ENCODE measurements at places on chromosomes 16 and 17.

GRCh38 chr16:842061-842476, 41.5 kb upstream of the GNG13 start:
- no peak for DNase-seq

DNA sequence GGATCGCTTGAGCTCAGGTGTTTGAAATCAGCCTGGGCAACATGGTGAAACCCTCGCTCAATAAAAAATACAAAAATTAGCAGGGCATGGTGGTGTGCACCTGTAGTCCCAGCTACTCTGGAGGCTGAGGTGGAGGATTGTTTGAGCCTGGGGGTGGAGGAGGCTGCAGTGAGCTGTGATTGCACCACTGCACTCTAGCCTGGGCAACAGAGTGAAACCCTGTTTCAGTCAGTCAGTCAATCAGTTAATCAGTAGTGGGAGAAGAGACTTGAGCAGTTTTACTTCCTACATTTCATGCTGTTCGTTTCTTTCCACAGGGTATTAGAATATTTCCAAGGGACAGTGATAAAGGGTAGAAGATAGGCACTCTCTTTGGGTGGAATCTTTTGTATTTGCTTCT, 8.8 kb downstream of the MAP3K3 start:
- DNase-seq = no peak

DNA sequence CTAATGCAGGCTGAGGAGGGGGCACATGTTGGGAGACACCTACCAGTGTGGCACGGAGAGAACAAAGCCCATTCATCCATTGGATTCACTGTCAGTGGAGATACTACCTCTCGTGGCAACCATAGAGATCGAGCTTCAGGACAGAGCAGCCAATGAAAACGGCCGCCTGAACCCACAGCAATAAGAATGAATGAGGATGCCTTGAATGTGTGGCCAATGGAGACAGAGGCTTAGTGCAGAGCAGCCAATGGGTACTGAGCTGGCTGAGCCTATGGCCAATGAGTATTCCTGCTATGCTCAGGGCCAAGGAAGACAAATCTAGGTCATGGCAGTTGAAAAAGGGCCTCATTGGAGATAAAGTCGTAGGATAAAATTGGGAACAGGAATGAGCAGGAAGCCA, 10.9 kb downstream of the ARHGEF15 start:
- DNase-seq = no peak

- no peak for DNase-seq
Observed at GRCh38 chr16:57941016-57941664, 29.8 kb downstream of the CNGB1 start.

- DNase-seq = no peak
Observed at GRCh38 chr17:81601525-81602120, 35.3 kb downstream of the NPLOC4 start.

- DNase-seq = no peak
Observed at GRCh38 chr16:27414788-27415431, 12.9 kb downstream of the IL21R start.

GRCh38 chr17:28765038-28765437, 21.2 kb downstream of the TRAF4 start:
- no peak for DNase-seq

DNA sequence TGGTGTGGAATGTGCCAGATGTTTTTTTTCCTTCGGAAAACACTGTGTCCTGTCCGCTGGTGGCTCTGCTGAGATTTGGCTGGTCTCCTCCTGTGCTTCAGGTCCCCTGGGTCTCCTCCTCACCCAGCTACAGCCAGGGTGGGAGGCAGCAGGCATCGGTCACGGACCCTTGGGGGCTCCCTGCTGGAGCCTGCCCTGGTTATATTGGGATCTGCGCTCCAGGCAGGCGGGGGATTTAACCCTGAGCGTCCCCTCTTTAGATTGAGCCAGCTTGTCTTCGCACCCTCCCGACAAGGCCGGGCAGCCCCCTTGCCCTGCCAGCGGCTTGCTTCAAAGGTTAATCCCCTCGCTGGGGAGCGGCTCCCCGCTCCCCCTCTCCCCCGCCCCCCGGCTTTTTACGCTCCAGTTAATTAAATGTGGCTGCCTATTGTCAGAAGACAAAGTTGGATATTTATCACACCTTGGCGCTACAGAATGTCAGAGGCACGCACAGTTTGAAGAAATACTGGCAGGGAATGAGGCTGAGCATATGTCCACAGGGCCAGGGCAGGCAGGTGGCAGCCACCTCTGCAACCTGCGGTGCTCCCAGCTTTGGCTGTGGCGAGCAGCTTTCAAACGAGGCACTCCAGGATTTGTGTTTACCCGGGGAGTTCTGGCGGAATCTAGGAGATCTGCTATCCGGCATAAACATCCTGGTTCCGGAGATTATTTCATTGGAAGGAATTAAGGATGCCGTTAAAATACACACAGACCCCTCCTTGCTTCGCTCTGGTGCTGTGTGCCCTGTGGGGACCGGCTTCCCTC, 38.2 kb upstream of the GSE1 start:
- no peak for DNase-seq

- no peak for DNase-seq
Observed at GRCh38 chr17:8122422-8122923, 1.4 kb downstream of the HES7 start.

DNA sequence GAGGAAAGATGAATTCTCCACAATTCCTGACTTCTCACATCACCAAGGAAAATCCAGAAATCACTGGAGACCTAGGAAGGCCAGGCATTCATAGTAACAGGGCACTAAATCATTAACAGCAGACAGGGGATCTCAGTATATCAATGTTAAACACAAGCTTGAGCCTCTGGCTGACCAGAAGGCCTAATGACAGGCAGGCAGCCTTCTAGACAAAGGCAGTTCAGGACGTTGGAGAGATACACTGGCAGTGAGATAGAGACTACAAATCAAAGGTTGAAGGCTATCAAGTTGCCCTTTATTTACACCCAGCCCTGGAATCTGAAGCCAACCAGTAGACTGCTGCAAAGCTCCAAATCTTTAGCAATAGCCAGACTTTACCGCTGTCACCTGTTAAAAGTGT, 422.8 kb upstream of the CCL2 start:
- DNase-seq = no peak

DNA sequence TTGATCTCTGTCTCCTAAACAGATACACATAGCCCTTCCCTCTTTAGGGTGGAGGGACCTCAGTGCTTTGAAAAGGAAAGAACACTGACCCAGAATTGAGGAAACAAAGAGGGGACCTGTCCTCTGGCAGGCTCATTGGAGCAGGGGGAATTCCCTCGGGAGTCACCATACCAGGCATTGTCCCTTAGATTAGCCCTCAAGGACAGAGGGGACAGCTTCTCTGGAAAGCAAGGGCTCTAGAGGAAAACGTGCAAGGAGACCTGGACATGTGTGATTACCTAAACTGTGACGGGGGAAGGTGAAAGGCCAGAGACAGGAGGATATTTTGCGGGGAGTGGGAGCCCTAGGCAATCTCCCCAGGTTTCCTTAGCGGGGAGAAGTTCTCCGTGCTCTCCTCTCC, 7.6 kb upstream of the FZD2 start:
- DNase-seq = no peak

DNA sequence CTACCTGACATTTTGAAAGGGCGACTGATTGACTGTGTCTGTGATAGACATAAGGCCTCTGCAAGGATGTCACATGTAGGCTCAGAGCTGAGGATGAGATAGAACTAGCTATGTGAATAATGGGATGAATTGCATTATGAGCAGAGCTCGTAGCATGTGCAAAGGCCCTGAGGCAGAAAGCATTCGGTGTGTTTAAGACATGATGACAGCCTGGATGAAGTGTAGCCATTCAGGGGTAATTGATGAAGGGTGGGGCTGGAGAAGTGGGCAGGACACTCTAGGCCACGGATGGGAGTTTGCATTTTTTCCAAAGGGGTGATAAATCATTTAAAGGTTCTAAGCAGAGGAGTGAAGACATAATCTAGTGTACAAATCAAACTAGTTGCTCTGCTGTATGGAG, 62.6 kb downstream of the USP43 start:
- DNase-seq = no peak

- no peak for DNase-seq
Observed at GRCh38 chr16:50198802-50199403, 45.8 kb downstream of the TENT4B start.

- DNase-seq = peak; percentile 55
Observed at GRCh38 chr16:89324056-89325010, 106.8 kb downstream of the ZNF778 start.

DNA sequence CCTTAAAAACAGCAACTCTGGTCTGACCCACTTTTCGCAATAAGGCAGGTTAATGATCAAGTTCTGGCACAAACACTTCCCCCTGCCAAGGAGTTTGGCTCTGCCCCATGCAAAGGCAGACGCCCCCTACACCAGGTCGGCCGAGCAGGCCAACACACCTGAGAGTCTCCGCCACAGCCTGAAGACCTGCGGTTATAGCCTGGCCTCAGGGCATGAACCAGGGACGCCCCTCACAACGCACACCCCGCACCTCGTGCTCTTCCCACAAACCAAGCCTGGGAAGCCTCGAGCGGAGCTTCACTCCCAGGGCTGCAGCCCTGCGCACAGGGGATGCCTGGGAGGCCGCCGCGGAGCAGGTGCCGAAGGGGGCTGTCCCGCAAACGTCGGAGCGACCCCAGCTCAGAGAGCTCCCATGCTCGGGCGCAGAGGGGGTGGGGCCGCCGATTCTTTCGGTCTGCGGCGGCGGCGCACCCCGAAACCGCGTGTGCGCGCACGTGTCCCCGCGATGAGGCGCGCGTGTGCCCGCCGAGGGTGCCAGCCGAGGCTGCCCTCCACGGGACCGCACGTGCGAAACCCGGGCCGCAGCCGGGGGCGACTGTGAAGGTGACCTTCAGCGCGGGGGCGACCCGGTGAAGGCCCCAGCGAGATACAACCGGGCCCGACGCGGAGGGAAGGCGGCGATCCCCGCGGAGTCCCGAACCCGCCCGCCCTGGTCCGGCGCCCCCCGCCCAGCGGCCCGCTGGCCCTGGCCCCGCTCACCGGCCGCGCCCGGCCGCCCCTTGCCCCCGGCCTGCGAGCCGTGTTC, 559 bp downstream of the CLUH start:
- DNase-seq = peak; percentile 33

DNA sequence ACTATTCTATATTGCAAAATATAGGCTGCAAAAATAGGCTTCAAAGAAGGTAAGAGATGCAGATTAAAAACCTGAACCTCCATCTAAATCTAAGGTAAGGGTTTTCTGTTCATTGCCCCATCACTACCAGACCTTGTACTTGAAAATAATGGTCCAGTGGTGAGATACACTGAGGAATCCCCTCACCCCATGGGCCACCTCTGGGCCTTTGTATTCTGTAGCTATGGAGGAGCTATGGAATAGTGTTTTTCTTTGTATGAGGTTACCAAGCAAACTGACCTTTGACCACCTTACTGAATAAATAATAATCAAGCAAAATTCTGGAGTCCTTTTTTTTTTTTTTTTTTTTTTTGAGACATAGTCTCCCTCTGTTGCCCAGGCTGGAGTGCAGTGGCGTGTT, 4.8 kb upstream of the UBE2Z start:
- DNase-seq = no peak

- DNase-seq = no peak
Observed at GRCh38 chr17:68351395-68351794, 60.1 kb downstream of the ARSG start.

- no peak for DNase-seq
Observed at GRCh38 chr16:84633622-84634021, 14.7 kb upstream of the KLHL36 start.

DNA sequence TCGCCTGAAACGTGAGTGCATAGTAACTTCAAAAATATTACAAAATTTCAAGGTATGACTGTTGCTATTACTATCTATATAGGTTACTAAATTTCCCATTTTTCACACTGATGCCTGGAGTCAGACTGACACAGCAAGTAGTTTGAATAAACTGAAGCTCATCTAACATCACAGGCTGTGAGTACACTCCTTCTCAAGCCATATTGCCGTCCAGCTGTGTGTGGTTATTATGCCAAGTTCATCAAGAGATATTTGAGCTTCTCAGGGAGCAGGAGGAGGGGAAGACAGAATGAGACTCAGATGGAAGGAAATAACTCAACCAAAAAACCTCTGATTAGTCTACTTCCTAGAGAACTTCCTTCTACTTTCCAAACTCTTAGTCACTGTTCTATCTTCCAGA, 473.9 kb downstream of the TOX3 start:
- DNase-seq = no peak

DNA sequence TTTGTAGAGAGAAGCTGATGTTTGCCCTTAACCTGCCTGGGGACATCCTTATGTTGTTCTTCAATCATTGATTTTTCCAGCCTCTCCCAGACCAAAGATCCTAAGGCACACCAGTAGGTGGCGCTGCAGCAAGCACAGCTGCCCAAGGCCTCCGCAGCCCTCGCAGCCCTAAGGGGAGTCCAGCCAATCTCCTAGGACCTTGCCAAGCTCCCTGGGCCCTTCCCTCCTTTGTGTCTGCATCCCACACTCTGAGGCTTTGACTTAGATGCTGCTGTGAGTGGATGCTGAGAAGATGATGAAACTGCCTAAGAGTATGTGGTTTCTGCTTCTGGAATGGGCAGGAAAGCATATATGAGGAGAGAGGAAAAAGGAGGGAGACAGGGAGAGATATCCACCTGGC, 47.1 kb downstream of the SPACA3 start:
- no peak for DNase-seq

- no peak for DNase-seq
Observed at GRCh38 chr16:86925067-86925791, 346.9 kb downstream of the FOXL1 start.

- no peak for DNase-seq
Observed at GRCh38 chr16:23537390-23537789, 19.8 kb downstream of the EARS2 start.

DNA sequence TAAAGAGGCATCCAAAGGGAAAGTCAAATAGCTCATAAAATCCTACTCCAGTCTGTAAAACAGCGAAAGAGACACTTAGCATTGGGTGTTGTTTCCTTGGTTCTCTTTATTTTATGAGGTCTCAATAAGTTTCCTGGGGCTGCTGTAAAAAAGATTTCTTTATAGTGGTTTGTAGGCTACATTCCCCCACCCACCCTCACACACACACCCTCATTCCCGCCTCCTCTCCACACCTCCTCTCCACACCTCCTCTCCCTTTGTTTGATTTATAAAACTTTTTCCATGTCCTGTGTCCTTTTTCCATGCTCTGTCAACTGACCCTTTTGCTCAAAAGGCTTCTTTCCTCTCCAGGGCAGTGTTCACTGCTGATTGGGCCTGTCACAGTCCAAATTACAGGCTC, 178.9 kb upstream of the SOX9 start:
- no peak for DNase-seq

DNA sequence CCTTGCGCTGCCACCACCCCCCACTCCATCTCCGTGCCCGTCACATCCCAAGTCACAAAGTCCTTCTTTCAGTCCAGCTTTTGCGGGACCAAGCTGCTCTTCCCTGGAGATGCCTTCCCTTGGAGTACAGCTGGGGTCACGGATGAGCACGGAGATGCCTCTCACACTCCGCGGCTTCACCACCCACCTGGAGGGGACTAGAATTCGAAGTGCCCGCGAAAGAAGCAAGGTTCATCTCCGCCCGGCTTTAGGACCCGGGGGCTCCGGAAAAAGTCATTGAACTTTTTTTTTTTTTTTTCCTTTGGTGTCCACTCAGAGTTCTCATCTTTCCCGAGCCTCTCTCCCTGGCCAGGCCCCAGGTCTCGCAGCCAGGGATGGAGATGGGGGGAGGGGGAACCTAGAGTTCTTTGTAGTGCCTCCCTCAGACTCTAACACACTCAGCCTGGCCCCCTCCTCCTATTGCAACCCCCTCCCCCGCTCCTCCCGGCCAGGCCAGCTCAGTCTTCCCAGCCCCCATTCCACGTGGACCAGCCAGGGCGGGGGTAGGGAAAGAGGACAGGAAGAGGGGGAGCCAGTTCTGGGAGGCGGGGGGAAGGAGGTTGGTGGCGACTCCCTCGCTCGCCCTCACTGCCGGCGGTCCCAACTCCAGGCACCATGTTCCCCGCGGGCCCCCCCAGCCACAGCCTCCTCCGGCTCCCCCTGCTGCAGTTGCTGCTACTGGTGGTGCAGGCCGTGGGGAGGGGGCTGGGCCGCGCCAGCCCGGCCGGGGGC, at the start of gene FKBP10:
Gene FKBP10, plus strand, starts transcription at position 624 of the 771 bp plus-strand sequence. Its CDS starts 31 bp downstream, at position 655.
- no peak for DNase-seq
